Activated CD8-positive, alpha-beta T cell treated with anti-CD3 and anti-CD28 coated beads for 36 hours (primary cell): ENCODE measurements at places on chromosomes 3 and 15.

DNA sequence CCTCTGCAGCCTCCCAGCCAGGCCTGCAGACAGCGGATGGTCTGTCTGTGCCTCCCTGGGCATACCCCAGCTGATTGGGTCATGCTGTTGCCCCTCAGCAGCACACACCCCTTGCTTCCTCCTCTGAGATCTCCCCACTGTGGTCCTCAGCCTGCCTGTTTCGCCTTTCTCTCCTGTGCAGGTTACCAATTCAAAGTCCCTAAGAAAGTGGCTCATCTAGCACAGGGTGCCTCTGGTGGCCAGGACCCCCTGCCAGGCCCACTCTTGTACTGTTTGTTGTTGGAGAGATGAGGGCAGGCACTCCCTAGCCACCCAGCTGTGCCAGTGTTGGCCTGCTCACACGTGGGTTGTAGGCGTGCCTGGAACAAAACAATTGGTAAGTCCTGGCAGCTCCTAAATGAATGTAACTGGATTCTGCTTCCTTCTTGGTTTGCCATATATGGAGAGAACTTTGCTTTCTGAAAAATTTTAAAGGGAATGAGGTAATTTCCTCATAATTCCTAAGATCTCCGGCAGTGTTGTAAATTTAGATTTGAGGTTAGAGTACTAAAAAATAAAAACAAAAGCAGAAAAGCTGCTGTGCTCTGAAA, 213.2 kb upstream of the IL12A start:
- DNase-seq: no peak

GRCh38 chr15:70279096-70279495, 181.4 kb upstream of the TLE3 start:
- DNase-seq: no peak

DNA sequence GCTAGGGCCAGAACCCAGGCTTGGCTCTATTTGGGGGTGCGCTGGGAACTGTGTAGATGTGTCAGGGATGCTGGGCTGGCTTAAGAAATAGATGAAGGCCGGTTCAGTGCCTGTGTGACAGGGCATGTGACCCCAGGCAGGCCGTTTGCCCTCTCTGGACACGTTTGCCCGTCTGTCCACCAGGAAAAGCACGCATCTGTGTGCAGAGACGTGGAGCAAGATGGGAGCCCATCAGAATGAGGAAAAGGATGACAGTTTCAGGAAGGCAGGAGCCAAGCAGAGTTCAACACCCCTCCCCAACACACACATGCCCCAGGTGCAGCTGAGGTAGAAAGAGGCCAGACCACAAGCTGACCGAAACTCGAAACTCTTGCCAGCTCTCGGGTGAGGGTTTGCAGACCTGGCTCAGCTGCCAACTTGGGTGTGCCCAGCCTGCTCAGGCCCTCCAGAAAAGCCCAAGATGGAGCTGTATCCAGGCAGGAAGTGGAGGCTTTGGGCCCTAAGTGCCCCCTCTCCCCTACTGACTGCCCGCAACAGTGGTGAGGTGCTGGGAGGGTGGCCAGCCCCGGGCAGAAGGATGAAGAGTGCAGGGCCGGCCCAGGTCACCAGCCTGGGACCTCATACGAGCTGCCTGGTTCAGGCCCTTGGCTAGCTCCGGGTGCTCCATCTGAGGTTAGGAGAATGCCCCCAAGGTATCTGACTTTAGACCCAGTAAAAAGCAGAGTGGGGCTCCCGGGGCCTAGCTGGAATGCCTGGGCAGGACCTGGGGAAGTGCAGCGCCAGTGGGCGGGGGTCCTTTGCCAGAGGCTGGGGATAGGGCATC, 10.2 kb upstream of the MESP1 start:
- no peak for DNase-seq

DNA sequence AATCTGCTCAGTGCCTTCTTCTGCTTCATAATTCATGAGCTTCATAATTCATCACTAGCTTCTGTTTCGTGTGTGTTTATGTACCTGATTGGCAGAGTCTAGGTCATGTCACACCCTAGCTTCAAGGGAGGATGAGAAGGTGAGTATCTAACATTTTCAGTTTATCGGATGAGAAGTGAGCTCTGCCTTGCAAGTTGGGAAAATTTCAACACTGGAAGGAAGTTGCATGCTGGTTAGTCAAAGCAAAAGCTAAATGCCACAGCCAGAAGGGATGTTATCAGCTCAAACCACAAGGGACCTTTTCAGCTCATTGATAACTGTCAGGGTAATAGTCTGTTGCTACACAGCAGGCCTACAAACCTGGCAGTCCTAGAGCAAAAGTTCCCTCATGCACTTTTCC, 7.3 kb upstream of the TNFSF10 start:
- peak; percentile 40 for DNase-seq

DNA sequence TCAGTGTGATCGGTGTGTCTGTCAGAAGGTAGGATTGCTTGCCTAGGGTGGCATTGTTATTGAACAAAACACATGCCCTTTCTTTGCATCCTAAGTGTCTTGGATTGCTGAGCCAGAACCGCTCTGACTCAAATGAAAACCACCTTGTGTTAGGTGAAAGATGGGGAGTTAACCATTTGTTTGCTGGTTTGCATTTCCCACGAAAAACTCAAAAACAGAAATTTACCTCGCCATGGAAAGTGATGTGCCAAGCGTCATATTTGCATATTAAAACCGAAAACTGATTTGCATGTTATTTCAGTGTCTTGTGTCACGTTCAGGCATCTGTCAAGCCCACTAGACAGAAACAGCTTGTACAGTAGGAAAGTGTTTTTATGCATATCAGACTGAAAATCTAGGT, 474.6 kb upstream of the TPRG1 start:
- DNase-seq: peak; percentile 27

GRCh38 chr3:151345859-151346258, 16.5 kb upstream of the P2RY13 start:
- DNase-seq: no peak

- no peak for DNase-seq
Observed at GRCh38 chr15:70519004-70519365, 244.4 kb downstream of the UACA start.
